ENCODE measurements at places on chromosomes 13 and 19.
A peak's percentile ranks its signal among the peaks of the same experiment; 100 is the strongest.

DNA sequence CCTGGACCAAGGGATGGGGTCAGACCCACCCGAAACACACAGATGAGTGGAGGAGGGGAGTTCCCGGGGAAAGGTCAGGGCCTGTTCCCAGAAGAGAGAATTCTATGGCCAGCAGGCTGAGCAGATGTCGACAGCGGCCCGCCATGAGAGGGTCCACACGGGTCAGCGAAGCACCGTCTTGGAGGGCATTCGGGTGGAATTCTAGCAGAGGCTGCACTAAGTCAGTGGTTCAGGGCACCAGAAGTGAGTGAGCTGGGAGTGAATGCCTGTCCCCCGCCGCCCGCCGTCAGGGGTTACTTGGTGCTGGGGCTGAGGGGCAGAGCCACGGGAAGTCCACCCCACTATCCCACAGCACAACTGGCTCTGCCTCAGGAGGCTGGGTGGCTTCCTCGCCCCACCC is 96.2 kb upstream of the VSTM2B start:
- DNase-seq, result no peak

DNA sequence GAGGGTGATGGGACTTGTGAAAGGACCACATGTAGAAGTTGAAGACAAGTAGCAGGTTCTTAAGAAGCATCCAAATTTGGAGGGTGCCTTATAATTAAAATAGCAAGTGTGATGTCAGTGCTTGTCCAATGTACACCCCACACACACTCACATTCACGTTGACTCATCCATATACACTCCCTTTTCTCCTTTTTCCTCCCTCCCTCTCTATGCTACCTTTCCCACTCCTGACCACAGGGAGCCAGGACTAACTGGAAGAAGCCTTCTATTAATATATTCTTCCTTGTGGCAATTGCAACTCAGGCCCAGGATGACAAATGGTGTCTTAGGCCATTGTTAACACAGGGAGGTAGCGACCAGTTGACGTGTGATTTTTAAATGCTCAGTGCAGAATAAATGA is 16.3 kb upstream of the GPR183 start:
- no peak for DNase-seq

DNA sequence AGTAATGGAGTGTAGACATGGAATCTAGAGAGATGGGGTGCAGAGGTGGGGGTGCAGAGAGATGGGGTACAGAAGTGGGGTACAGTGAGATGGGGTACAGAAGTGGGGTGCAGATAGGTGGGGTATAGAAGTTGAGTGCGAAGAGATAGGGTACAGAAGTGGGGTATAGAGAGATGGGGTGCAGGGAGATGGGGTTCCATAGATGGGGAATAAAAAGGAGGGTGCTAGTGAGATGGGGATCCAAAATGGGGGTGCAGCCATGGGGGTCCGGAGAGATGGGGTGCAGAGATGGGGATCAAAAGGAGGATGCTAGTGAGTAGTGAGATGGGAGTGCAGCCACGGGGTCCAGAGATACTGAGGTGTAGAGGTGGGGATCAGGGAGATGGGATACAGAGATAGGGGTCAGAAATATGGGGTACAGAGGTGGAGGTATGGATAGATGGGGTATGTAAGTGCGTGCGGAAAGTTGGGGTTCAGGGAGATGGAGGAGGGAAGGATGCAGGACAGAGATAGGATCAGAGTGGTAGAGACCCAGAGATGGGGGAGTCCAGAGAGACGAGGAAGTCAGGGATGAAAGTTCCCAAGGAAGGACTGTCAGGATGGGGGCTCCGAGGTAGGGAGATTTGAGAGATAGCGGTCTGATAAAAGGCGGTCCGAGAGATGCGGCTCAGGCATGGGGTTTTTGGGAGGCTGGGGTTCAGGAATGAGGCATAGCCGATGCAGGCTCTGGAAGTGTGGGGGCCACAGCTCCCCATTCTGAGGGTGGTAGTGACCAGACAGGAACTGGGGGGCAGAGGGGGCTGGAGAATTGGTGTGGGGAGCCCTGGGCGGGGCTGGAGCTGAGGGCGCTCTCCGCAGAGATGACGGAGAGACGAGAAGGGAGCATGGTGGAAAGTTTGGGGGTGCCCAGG is 3.4 kb downstream of the PALM3 start:
- no peak for DNase-seq

- no peak for DNase-seq
These were observed 14.9 kb downstream of the COMP start for GRCh38 chr19:18776288-18776594.

DNA sequence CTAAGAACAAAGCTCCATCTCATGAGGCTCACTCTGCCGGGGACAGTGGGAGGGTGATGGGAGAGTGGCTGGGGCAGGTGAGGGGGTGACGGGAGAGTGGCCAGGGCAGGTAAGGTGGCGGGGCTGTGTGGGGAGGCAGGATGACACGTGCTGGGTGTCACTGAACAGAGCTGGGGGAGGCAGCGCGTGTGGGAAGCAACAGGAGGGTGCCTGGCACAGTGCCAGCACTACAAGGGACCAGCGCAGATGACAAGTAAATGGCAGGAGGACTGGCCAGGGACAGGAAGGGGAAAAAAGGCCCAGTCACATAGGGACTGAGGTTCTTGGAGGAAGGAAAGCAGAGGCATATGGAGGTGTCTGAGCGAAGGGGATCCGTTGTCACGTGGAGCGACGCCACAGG is 129.9 kb downstream of the RNF17 start:
- DNase-seq, result no peak

DNA sequence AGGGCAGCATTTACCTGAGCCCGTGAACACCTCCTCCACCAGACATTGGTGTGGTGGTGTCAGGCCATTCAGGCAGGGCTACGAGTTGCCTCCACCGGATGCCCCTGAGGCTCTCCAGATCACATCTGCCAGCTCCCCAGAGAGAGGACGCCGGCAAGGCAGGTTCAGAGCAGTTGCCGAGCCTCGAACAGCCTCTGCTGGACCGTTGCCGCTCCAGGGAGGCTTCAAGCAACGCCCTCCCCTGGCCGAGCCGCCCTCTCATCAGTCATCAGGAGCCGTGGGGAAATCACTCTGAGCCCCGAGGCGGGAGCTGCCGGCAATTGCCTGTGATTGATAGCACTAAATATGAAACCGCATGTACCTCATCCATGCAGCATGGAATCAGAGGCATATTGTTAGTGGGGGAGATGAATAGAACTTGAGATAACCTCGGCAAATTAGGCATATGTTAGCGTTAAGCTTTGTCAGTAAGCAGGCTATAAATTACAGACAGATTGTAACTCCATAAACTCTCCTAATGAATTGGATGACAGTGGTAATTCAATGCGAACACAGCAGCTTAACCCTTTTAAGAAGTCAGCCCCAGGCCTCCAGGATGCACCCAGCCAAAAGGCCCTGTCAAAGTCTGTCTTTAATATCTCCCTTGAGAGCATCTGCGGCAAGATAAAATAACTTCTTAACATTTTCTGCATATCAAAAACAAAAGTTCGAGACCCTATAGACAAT is 29.8 kb upstream of the SPACA7 start:
- DNase-seq, result peak; percentile 28

DNA sequence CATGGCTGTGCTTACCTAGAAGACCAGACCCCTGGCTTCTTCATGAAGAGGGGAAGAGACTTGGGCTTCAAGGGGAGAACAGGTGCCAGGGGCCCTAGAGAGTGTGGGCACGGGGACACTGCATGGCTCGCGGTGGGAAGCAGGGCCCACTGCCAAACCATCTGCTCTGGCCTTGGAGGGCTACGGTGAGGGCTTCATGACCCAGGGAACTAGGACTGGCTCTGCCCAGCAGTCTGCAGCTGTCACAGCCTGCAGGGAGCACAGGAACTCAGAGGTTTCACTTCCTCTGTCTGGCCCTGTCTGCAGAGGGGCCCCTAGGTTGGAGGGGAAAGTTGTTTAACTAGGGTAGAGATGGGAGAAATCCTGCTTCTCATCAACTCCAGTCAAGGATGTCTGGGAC is 4.3 kb downstream of the ERCC1 start:
- DNase-seq, result no peak

Measured in NCI-H774 (cell line).